ENCODE measurements at places on chromosomes 1 and 21.

DNA sequence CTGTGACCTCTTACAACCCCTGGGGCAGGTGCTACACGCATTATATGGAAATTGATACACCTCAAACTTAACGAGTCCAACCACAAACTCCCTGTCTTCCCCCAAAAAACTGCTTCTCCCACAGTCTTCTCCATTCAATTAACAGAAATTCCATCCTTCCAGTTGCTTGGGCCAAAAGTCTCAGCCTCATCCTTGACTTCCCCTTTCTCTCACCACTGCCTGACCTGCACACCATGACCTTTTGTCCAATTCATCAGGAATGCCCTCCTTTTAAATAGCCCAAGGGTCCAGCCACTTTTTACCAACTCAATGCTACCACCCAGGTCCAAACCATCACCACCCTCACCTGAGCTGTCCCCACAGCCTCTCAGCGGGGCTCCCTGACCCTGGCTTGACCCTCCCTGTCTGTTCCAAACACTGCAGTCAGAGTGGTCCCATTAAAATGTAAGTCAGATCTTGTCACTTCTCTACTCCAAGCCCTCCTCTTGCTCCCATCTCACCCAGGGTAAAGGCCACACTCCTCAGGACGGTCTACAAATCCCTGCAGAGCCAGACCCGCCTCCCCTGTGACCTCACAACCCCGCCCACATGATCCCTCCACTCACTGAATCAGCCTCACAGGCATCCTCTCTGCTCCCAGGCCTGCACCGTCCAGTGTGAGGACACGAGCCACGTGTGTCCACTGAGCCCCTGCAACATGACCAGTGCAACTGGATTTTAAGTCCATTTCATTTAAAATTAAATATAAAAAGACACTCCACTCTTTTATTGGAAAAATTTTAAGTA is 18.5 kb downstream of the KCNN3 start:
- no peak for DNase-seq

DNA sequence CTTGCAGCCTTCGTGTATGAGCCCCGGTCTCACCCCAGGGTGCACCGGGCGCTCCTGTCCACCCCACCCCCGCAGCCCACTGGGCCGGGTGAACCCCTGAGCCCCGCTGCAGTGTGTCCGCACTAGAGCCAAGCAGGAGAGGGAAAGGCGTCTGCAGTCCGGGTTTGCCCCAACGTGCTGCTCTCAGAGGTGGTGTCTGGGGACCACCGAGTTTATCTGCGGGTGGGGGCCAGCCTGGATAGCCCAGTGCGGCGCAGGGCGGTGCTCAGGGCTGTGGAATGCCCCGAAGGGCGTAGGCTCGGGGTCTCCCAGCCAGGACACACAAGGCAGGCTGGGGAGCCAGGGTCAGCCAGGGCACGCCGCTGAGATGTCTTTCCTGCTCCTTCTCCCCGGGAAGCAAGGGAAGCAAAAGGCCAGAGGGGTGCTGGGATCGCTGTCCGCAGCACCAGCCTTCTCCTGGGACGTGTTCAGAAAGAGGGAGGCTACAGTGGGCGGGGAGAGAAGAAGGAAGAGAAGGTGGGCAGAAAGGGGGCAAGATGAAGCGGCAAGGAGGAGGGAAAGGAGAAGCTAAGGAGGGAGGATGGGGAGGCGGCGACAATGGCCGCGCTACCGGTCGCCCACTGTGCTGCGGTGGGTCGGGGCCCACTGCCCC is 56.6 kb downstream of the MAB21L3 start:
- no peak for DNase-seq

DNA sequence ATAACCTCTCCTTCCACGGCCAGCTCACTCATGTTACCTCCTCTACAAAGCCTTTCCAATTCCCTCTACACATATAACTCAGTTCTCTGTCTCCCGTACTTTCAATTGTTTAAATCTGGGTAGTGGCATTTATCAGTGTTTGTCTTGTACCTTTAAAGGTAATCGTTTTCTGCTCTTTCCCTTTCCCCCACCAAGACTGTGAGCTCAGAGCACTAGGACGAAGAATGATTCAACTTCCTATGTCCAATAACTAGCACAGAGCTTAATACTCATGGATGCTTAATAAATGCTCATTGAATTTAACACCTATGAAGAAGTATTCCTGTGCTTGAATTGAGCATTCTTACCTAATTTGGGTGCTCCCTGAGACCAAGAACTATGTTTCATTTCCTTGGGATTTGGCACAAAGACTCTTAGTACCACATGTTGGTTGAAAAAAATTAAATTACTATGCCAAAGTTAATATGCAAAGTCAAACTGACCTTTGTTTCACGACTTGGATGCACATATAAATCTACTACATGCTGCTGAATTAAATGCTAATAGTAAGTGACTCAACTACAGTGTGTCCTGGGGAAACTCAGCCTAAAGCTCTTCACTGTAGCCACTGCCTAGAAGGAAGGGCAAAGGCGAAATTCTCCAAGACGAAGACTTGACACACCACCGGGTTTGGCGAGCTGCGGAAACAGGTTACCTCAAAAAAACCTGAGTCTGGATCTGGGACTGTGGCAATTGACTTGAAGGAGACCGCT is 30.6 kb upstream of the C1orf185 start:
- no peak for DNase-seq

- DNase-seq, result no peak
Measured at GRCh38 chr1:40879482-40880175, 17.5 kb upstream of the CITED4 start.

GRCh38 chr1:13699510-13699909 is 478 bp upstream of the PRDM2 start:
- no peak for DNase-seq

GRCh38 chr1:210074904-210075303 is 136.9 kb downstream of the SYT14 start:
- DNase-seq, result no peak
